ENCODE measurements at places on chromosomes 2 and 18.
A peak's percentile ranks its signal among the peaks of the same experiment; 100 is the strongest.

GRCh38 chr2:150491430-150491829 lies 4.0 kb upstream of the RND3 start:
- DNase-seq: peak; percentile 46

DNA sequence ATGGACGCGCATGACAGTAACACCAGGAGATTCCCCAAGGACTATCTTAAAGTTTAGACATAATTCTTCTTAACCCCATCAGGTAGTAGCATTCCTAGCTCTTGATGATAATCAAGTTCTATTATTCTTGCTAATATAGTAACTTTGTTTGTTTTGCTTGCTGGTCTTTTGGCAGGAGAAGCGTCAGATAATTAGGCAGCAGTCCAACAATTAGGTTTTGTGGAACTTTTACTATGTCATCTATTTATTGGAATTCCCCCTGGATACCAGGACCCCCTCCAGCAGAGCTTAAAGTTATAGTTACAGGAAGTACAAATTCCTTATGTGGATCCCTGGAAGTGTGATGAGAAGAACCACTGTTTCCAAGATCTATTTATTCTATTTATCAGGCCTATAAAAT lies 1138.0 kb upstream of the FAM98A start:
- no peak for DNase-seq

GRCh38 chr2:237042101-237042500 lies 43.6 kb upstream of the COPS8 start:
- DNase-seq: no peak

- DNase-seq: no peak
These were observed 262.0 kb downstream of the DLGAP1 start for GRCh38 chr18:4193086-4193485.

GRCh38 chr2:127950264-127950663 lies 64.5 kb upstream of the AMMECR1L start:
- no peak for DNase-seq

- DNase-seq: no peak
These were observed 110.9 kb downstream of the FAM210A start for GRCh38 chr18:13615432-13615861.

GRCh38 chr2:50647381-50647780 lies 384.6 kb downstream of the NRXN1 start:
- no peak for DNase-seq

- DNase-seq: no peak
These were observed 215.7 kb downstream of the TMEM182 start for GRCh38 chr2:102977426-102978090.

DNA sequence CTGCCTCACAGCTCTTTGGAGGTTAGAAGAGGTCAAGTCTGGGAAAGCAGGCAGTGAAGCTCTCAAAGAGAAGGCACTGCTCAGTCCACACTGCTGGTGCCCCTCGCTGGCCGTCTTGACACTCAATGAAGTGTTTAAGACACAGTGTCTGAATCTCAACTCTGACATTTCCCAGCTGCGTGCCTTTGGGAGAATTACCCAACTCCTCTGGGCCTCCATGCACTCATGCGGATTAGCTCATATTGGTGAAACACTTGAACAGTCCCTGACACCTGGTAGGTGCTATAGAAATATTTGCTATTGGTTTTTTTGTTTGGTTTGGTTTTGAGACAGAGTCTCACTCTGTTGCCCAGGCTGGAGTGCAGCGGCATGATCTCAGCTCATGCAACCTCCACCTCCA lies 281.0 kb downstream of the SRBD1 start:
- no peak for DNase-seq

GRCh38 chr18:73724958-73725357 lies 422.7 kb downstream of the FBXO15 start:
- DNase-seq: no peak

- DNase-seq: peak; percentile 49
These were observed 9.5 kb upstream of the KLHL29 start for GRCh38 chr2:23375448-23375847.

DNA sequence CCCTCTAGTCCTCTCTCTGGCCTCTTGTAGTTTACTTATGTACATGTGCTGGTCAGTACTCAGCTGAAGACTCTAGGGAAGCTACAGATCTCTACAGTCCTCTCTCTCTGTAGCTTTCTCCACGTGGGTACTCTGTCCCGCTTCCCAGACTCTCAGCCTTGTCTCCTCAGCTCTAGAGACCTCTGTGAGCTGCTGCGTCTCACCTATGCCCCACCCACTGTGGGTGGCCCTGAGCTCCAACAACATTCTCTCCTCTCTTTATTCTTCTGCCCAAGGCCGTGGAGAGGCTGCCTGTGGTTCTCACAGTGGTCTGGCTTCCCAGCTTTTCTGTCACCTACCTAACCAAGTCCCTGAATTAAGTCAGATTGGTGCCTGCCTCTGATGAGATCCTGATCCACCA lies 33.4 kb downstream of the MFSD6 start:
- DNase-seq: no peak

- DNase-seq: peak; percentile 62
These were observed 50.7 kb downstream of the BCL2L11 start for GRCh38 chr2:111171337-111171930.

DNA sequence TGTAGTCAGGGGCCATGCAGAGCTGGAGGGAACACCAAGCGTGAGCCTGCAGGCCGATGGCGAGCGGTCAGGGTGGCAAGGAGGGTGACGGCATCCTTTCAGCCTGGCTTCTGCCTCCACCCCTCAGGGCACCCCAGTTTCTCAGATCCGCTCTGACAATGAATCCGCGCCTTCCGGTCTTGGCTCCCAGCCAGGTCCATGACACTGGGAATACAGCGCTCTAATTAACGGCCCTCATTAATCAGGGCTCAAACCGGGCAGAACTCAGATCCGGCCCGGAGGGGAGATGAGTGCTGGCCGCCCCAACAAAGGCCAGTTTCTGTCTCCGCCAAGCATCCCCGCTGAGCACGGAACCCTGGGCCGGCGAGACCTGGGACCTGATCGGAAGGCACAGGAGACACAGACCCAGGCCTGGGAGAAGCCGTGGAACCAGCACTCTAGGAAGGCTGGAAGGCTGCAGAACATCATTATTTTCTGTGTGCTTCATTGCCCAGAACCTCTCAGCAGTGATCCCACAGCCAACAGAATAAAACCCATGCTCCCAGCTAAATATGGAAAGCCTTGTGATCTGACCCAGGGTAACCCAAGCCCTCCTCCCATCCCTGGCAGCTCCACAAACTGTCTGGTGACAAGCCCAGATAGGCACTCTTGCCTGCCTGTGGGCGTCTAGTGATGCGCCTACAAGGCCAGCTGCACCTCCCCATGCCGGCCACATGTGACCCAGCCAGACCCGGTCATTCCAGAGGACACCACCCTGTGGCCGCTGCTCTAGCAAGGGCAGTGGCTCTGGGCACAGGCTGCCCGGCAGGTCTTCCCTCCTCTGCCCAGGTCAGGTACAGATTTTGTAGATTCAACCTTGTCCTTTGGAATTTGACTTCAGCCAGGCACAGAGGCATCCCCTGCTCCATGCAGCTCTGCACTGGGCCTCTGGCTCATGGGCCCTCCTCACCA lies 438.7 kb upstream of the MYT1L start:
- no peak for DNase-seq

- no peak for DNase-seq
These were observed 187.0 kb downstream of the MREG start for GRCh38 chr2:215826376-215826775.

GRCh38 chr2:181203916-181204315 lies 223.5 kb downstream of the UBE2E3 start:
- peak; percentile 41 for DNase-seq

DNA sequence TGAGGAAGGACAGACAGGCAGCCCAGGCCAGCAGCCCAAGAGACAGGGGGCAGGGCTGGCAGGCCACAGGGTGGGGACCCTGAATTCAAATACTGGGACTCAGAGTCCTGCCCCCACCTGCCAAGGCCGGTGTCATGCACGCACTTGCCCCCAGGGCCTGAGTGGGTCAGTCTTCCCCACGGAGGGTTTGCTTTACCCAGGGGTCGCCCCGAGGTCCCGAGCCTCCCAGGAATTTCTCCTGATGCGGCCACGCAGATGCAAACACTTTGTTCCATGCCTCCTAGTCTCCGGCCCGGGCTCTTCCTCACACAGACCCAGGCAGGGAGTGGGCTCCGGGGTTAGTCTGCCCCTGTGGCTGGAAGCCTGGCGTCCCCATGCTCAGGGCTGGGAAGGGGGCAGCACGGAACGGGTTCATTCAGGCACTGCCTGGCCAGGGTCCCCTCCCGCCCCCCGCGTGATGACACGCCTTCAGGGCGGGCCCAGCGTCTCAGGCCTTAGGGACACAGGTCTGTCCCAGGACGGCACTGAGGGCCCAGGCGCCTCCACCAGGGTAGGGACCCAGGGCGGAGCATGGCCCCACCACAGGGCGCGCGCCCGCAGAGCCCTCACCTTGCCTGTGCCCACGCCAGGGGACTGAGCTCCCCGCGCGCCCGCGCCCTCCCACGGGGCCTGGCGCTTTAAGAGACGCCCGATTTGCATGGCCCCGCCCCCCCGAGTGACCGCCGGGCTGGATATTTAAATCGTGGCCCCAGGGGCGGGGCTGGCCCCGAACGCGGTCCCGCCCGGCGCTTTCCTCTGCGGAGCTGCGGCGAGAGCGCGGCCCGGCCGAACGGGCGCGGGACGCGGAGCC lies at the start of gene SNED1:
SNED1 (plus strand) TSS at position 763 of the 850 bp plus-strand sequence. CDS start 220 bp downstream, outside the sequence.
- peak; percentile 75 for DNase-seq
